ENCODE measurements at places on chromosomes 1 and 21.

DNA sequence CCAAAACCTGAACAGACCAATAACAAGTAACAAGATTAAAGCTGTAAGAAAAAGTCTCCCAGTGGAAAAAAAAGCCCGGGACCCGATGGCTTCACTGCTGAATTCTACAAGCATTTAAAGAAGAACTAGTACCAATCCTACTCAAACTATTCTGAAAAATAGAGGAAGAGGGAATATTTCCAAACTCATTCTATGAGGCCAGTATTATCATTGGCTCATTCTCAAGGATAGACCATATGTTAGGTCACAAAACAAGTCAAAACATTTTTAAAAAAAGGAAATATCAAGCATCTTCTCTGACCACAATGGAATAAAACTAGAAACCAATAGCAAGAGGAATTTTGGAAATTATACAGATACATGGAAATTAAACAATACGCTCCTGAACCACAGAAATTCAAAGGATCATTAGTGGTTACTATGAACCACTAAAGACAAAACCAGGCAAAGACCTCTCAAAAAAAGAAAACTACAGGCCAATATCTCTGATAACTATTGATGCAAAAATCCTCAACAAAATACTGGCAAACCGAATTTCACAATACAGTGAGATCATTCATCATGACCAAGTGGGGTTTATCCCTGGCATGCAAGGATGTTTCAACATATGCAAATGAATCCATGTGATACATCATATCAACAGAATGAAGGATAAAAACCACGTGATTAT lies 13.9 kb upstream of the IL20 start:
- DNase-seq = no peak

GRCh38 chr1:232477728-232478127 lies 152.2 kb downstream of the SIPA1L2 start:
- DNase-seq = no peak

DNA sequence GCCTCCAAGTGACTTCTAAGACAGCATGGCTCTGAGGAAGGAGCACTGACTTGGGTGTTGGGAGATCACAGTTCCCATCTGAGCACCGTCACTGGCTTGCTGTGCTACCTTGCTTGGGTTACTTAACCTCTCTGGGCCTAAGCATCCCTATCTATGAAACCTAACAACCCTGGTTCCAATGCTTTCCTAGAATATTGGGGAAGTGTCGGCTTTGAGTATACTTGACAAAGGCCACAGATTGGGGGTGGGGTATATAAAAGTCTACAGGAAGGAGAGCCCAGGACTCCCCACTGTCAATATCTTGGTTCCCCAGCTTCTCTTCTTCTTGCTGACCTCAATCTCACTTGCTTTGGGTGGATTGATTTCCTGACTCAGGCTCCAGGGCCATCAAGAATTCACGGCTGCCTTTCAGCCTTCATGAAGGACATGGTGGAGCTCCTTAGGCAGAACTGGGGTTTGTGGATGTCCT lies 6.3 kb downstream of the TNFRSF1B start:
- DNase-seq = no peak

DNA sequence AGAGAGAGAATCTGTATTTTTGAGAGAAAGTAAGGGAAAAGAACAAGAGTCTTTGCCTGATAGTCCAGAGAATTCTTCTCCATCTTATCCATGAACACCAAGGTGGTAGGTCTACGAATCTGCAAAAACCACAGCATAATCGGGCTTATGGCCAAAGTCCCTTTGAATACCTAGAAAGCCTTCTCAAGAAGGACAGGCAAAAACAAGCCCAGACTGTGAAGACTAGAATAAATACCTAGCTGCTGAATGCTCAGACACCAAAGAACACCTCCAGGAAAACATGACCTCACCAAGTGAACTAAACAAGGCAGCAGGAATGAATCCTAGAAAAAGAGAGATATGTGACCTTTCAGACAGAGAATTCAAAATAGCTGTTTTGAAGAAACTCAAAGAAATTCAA lies 79.2 kb downstream of the HFM1 start:
- no peak for DNase-seq

- DNase-seq = no peak
Observed at GRCh38 chr1:60387175-60387574, 313.6 kb upstream of the C1orf87 start.

- DNase-seq = no peak
Observed at GRCh38 chr1:111603979-111604378, 15.6 kb upstream of the RAP1A start.

DNA sequence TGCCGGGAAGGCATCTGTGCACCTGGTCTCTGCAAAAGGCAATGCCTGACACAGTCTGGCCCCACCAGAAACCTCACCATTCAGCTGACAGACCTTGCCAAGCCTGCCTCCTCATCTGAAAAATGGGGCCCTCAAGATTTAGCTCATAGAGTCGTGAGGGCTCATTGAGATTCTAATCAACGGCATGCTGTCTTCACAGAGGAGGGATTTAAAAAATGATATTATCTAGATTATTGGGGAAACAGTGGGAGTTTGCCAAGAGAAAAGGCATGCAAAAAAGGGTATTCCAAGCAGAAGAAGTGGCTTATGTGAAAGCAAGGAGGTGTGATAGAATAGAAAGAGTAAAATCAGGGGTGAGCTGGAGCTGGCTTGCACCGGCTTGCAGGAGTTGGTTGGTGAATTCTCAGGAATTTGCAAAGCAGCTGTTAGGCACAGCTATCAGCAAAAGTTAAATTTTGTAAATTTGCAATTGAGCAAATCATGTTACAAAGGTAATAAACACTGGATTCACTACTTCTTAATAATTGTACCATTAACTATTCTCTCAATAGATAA lies 91.7 kb upstream of the WNT4 start:
- DNase-seq = no peak

DNA sequence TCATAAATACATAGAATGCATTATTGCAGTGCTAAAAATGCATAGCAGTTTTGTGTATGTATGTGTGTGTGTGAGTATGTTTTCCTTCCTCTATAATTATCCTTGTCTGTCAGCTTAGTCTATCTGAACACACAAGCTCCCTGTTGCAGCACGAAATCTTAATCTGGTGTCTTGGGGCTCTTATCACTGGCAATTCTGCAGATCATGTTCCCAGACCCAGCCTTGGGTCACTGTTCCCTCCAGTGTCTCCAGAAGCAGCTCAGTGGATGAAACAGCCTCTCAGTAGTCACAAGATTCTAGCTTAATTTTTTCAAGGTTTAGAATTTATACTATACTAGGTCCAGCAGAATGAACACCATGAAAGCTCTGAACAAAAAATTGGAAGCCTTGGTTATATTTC lies 777.9 kb downstream of the MRPL39 start:
- DNase-seq = peak; percentile 70

GRCh38 chr1:245000872-245001188 lies 136.5 kb upstream of the HNRNPU start:
- DNase-seq = no peak

DNA sequence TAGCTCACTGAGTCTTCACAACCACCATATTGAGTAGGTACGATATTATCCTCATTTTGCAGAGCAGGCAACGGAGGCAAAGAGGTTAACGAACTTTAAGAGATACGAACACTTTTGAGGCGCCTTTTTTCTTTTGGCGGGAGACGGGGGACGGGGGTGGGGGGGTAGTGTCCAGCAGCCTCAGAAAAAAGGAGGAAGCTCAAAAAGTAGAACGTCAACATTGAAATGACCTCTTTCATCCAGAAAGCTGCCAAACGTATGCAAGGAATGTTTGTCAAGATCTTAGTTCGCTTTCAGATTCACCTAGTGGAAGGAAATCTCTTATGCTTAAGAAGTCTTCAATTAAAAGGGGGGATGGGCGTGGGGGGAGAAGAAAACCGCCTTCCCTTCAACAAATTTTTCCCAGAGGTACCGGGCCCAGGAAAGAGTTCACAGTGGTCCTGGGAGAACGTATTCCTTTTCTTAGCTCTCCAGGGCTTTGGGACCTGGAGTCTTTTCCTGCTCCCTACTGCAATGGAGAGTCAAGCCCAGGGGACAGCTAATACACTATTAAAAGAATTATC lies 1.1 kb upstream of the PCAT6 start:
- DNase-seq = no peak

GRCh38 chr1:205456383-205456867 lies 580 bp upstream of the BLACAT1 start:
- no peak for DNase-seq

GRCh38 chr1:7852804-7853683 lies at the start of gene UTS2:
TSS of gene UTS2 (minus strand) at chr1:7853065. CDS start at chr1:7853003, 62 bp downstream.
- DNase-seq = no peak

- no peak for DNase-seq
Observed at GRCh38 chr1:30650968-30651320, 72.4 kb downstream of the MATN1 start.

GRCh38 chr1:23423415-23424292 lies 894 bp downstream of the TCEA3 start:
- DNase-seq = no peak

DNA sequence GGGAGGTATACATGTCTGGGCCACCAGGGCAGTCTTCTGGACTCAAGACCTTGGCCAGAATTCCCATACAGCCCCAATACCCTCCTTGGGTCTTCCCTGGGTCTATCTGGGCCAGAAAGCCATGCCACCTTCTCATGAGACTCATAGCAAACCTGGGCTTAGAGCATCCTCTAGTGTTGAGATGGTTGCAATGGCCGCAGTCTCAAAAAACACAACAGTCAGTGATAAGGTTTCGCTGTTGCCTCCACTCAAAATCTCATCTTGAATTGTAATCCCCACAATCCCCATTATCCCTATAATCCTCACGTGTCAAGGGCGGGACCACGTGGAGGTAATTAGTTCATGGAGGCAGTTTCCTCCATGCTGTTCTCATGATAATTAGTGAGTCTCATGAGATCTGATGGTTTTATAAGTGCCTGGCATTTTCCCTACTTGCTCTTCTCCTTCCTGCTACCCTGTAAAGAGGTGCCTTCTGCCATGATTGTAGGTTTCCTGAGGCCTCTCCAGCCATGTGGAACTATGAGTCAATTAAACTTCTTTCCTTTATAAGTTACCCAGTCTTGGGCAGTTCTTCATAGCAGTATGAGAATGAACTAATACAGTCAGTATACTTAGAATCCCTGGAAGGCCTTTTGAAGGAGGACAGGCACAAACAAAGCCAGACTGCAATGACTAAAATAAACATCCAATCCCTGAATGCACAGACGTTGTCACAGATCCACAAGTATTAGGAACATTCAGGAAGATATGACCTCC lies 77.0 kb downstream of the CTH start:
- peak; percentile 34 for DNase-seq

GRCh38 chr1:158793604-158794003 lies 12.6 kb upstream of the OR6N2 start:
- DNase-seq = no peak

DNA sequence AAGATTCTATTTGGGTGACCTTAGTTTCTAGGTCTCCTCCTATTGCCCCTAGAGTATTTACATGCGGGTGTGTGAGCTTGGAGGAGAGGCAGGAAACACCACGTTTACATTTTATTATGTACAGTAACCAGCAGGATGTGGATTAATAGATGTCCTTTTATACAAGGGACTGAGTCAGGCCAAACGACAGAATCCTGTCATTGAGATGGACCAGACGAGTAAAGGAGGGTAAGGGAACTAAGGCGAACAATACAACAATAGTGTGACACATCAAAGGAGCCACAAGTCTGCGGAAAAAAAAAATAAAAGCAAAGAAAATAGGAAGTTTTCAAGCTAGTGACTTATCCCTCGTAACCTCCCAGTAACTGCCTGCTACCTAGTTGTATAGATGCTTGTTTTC lies 151.1 kb downstream of the GABPA start:
- no peak for DNase-seq

DNA sequence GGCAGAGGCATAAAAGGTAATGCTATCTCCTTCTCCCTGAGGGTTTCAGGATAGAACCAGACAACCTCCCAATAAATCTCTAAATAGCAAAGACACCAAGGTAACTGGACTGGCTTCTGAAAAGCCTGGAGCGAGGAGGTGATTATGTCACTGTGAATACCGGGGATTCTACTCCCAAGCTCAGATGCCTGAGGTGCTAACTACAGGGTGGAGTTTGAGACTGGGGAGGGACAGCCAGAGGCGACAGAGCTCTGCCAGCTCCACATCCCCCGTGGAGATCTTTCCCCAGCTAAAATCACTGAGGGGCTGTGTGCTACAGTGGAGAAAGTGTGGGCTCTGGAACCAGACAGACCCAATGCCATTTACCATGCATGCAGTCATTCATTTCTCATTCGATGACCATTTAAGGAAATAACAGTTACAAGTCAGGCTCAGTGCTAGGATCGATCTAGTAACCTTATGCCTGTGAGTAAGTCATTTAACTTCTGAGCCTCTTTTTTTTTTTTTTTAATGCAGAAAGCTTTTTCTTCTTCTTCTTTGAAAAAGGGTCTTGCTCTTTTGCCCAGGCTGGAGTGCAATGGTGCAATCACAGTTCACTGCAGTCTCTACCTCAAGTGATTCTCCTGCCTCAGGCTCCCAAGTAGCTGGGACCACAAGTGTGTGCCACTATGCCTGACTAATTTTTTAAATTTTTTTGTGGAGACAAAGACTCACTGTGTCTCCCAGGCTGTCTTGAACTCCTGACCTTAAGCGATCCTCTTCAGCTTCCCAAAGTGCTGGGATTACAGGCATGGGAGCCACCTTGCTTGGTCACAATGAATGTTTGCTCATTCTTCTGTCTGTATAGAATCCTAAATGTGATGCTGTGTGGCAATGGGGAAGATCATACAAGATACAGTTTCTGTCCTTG lies 8.1 kb upstream of the SLC45A3 start:
- no peak for DNase-seq

DNA sequence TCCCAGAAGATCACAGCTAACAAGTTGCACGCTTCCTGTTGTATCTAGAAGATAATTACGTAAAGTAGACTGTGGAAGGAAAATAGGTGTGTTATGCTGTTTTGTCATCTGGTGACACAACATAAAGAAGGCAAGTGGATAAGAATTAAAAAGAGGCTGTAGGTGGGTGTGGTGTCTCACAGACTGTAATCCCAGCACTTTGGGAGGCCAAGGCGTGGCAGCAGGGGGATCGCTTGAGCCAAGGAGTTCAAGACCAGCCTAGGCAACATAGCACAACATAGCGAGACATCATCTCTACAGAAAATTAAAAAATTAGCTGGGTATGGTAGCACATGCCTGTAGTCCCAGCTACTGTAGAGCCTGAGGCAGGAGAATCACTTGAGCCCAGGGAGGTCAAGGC lies 17.9 kb upstream of the ZNF281 start:
- DNase-seq = no peak

DNA sequence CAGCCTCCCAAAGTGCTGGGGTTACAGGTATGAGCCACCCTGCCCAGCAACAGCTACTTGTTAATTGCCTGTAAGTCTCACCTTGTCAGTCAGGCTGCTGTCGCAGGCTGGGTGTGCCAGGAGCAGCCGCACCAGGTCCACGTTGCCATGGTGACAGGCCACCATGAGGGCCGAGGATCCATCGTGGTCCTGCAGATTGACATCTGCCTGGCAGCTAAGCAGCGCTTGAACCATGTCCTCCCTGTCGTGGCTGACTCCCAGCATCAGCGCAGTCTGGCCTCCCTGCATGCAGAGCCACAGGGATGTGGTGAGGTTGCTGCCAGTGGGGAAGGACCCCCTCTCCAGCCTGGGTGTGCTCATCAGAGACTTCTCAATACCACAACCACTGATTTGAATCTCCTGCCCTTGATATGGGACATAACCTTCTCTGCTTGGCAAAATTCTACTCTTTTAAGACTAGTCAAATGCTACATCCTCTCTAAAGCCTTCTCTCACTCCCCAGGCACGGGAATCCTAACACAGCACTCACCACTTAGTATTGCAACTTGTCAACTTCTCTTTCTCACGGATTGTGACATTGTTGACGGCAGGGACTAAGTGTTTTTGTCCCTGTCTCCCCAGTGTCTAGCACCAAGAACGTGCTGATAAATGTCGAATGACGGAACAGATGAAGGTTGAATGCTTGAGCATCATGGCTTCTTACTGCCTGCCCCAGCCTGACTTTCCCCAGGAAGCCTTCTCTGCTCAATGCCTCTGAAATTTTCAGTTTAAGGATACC lies 52.9 kb downstream of the L1TD1 start:
- peak; percentile 69 for DNase-seq

Measured in SK-N-DZ (cell line).